ENCODE measurements at places on chromosomes 13 and 19. TPM values are rescaled to one million over a fixed set of nuclear protein-coding genes. Genes with fewer than 3 reads are reported as not detected.

The CBY2 gene
- not detected for total RNA-seq

- DNase-seq: no peak
These were observed 493.6 kb downstream of the FOXO1 start for GRCh38 chr13:40172878-40173277.

- DNase-seq: no peak
These were observed 6.1 kb upstream of the ERVV-1 start for GRCh38 chr19:53007606-53008005.

DNA sequence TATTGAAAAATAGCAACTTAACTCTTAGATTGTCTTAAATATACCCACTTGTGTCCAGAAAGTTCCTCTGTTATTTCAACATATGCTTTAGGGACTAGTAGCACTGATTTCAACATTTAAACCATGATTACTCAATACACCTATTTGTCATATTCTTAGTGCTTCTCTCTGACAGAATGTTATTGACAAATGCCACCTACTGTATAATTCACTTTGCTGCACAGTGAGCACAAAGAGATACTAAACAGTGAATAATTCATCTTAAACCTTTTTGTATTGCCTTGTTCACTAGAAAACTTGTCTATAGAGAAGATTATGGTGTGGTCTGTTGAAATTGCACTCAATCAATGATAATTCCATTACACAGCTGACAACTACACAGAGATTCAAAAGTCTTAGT is 692.6 kb downstream of the PCDH17 start:
- no peak for DNase-seq

The KLF1 gene
- not detected for total RNA-seq

DNA sequence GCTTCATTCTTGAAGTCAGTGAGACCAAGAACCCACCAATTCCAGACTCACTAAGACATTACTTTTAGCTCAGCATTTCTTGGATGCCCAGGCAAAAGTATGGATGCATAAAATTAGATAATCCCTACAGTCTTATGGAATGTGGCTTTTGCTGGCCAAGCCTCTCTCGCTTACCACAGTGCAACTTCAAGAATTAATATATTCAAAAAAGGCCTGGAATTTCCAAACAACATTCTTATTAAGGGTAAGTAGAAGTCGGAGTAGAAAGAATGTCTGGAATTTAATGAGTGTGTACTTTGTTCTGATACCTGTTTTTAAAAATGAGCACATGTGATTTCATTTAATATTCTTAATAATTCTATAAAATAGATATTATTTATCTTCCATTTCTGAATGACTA is 302.4 kb upstream of the TMTC4 start:
- DNase-seq: no peak

The ZGLP1 gene
- total RNA-seq: 0.19 TPM

The CATSPERD gene
- total RNA-seq: not detected

GRCh38 chr13:64992314-64992713 is 2237.8 kb downstream of the PCDH9 start:
- DNase-seq: no peak

- DNase-seq: no peak
These were observed 2.5 kb downstream of the NFIC start for GRCh38 chr19:3368848-3369336.

The RFX2 gene
- total RNA-seq: 30.6 TPM

GRCh38 chr19:12669270-12670158 is 2.9 kb downstream of the WDR83 start:
- DNase-seq: peak; percentile 34

Data from omental fat pad (tissue), 4 donors.